Right renal pelvis (tissue), 4 donors: ENCODE measurements at places on chromosomes 3 and 15.

- no peak for DNase-seq
These were observed 96.6 kb upstream of the CLSTN2 start for GRCh38 chr3:139838269-139838957.

- no peak for DNase-seq
These were observed 27.1 kb downstream of the TMEM44 start for GRCh38 chr3:194606163-194606562.

- no peak for DNase-seq
These were observed 51.0 kb upstream of the ATP1B3 start for GRCh38 chr3:141825216-141826011.

GRCh38 chr3:169404520-169404890, 259.0 kb downstream of the MECOM start:
- no peak for DNase-seq

GRCh38 chr3:60980342-60980692, 270.9 kb downstream of the FHIT start:
- no peak for DNase-seq

DNA sequence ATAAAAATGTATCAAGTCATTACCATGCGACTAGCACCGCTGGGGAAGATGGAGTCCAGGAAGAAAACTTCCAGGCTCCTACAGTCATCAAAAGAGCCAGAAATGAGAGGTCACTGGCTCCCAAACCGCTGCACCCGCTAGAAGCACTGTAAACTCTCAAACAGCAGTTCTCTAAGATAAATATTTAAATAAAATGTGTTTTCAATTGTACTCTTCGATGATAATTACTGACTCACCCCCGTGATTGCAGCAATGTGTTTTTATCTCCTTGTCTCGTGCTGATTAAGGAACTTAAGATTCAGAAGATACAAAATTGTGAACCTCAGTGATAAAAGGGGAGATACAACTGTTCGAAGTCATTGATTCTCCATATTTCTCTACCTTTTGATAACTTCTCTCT, 45.8 kb upstream of the FOXP1 start:
- DNase-seq: no peak

DNA sequence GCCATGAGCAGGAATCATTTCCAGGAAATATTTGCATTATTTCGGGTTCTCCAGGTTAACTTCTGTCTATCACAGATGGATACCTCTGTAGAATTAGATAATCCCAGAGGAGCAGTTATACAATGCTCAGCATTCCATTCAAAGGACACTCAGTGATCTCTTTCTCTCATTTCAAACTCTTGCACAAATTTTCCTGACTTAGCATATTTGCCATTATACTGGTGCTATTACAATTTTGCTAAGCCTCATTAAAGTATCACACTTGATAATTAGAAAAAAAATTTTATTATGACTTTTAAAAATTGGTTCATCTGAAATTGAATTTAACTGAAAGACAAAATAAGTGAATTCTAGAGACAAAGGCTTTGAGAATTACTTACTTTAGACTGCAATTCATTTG, 469.0 kb downstream of the EPHA3 start:
- no peak for DNase-seq
